ENCODE measurements at places on chromosomes 12 and 14.
A peak's percentile ranks its signal among the peaks of the same experiment; 100 is the strongest.

DNA sequence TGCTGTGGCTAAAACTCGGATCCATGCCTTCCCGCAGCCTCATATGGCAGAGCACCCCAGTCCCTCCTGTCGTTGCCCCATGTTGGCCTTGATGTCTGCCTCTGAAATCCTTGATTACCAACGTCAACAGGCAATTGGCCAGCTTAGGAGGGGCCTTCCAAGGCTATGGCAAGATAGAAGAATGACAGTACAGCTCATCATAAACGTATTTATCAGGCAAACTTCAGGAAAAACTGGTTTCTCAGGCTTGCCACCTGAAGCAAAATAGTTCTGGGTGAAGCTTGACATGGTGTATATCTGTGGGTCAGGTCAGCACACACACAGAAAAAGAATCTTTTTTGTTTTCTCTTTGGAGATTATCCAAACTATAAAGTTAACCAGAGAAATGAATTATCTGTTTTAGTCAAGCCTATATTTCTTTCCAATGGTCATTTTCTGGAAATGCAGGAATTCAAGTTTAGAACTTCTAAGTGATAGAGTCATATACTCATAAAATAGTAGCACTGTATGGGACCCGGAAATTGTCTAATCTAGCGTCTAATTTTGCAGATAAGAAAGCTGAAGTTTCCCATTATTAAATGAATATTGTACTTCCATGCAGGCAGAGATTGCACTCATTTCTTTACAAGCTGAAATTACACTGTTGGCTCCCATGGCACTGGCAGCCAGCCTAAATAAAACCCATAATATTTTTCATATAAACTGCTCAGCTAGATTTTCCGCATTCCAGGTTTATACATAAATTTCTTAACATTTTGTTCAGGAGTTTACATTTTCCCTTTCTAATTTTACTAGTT lies 24.4 kb upstream of the DUSP16 start:
- no peak for DNase-seq

DNA sequence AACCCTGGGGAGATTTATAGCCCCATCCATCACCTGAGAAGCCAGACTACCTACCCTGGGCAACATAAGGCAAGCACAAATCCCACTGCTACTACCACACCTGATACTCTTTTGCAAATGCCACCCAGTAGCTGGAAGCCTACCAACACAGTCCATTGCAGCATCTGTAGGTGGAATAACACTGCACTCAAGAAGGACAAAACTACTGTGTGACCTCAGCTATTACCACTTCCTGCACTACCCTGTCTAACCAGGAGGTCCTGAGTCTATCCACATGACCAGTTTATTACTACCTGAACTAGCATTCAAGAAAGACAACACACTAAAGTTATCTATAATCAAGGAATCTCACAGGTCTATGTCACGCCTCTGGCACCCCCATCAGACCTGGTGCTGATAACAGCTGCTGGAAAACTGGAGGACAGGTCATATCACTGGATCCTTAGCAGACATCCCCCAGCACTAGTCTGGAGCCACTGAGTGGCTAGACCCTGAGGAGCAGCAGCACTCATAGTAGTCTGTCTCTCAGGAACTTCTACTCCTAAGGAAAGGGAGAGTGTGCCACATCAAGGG lies 2.9 kb upstream of the CLEC1A start:
- no peak for DNase-seq

- no peak for DNase-seq
These were observed 410.3 kb downstream of the FOXG1 start for GRCh38 chr14:29176876-29177275.

GRCh38 chr14:95835121-95835730 lies 41.4 kb upstream of the TUNAR start:
- no peak for DNase-seq

GRCh38 chr12:104469523-104469922 lies 12.8 kb downstream of the CHST11 start:
- DNase-seq, result peak; percentile 40

DNA sequence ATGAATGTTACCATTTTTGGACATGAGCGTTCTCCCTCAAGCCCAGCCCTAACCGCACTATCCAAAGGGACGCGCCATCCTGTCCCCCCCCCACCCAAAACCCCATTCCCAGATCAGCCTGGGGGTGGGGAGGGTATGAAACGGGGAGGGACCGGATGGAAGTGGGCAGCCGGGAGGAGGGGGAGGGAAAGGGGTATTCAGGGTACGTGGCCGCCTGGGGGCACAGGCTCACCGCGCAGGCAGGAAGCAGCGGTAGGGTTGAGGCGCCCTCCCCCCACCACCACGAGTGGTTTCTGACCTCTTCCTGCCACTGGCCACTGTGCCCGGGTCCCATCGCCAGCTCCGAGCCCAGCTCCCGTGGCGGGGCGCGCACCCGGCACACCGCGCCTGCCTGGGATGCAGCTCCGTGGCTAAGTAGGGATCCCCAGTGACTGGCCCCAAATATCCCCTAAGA lies 1.4 kb downstream of the ACTN1 start:
- DNase-seq, result peak; percentile 81

- no peak for DNase-seq
These were observed 9.3 kb downstream of the ZNF410 start for GRCh38 chr14:73895939-73896338.

DNA sequence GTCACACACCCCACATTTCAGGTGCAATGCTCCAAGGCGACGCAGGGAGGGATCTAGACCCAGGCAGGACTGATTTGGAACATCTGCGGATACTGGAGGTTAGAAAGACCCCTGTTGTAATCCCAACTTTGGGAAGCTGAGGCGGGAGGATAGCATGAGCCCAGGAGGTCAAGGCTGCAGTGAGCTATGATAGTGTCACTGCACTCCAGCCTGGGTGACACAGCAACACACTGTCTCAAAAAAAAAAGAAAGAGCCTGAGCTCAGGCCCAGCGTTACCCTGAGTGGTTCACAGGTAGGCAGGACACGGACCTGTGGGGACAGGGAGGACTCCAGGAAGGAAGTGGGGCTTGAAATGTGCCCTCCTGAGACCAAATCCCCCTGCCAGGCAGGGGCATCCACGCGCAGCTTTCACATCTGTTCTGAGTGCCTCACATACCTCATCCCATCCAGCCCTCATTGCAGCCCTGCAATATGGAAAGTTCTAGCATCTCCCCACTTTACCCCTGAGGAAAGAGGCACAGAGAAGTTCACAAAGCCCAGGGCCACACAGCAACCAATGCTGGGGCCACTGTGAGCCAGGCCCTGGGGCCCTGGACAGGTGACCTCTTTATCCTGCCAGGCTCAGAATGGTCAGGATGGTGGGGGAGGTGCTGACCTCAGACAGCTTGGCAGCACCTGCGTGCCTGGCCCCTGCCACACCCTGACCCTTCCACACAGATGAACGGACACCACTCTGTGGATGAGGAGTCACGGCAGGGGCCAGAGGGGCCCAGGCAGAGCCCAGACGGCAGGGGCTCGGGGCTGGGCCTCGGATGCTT lies 34.1 kb downstream of the CCDC85C start:
- no peak for DNase-seq

DNA sequence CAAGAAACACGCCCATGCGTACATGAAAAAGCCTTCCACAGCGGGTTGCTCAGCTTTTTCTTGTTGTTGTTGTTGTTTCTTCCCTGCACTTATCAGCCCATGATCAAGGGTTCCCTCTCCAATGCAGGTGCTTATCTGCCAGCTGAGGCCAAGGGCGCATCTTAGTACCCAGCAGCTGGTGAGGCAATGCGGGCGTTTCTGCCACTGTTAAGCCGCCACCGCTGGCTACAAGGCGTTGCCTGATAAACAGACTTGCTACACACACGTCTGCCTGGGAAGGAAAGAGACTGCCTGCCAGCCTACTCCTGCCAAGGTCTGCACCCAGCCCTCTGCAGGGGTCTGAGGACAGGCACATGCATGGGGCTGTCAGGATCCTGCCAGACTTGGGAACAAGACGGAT lies 345.9 kb downstream of the BCL11B start:
- DNase-seq, result peak; percentile 67

- no peak for DNase-seq
These were observed 14.4 kb downstream of the MGP start for GRCh38 chr12:14871247-14871646.

GRCh38 chr14:102421411-102422057 lies 58.8 kb downstream of the TECPR2 start:
- no peak for DNase-seq

GRCh38 chr12:14317362-14318146 lies 47.9 kb upstream of the ATF7IP start:
- DNase-seq, result no peak

DNA sequence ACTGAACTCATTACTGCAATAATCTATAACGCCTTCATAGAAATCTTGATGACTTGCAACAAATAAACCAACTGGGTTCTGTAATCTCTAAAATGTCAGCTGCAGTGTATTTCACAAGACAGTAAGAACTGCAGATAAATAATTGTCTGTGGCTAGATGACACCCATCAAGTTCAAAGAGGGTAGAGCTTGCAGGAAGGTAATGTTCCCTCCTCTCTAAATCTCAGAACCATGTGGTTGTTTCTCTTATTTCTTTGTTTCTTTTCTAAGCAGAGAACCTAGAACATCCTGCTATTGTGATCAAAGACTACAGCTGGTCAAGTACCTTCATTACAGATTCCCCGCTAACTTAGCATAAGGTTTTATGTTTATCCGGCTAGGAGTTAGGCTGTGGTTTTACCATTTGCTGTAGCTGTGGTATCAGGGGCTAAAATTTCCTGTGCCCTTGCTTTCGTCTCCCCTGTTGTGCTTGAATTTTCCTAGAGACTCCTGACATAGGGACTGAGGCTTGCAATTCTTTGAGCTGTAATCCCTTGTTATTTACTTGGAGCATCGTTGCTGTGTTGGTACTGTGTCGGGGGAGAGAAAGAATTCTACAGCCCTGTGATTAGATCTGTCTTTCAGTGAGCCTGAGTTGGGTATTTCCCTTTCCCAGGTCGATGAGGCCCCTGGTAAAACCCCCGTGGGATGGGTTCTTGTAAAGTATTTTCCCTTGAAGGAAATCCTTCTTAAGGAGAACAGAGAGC lies 253.1 kb upstream of the BTG1 start:
- no peak for DNase-seq

GRCh38 chr14:105385698-105386365 lies 12.5 kb upstream of the TEX22 start:
- no peak for DNase-seq

DNA sequence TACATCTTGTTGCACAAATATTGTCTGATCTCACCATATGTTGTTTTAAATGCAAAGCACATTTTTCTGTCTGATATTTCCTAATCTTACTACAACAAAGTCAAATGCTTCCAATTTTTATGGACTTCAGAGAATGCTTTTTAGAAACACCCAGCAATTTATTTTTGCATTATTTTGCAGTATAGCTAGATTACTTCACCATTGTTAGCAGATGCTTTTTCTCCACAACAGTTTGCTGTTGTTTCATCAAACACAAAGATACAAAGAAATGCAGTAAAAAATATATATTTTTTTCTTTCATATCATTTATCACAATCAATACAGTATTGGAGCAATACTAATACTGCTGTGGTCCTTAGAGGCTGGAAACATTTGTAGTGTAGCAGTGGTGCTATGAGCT lies 674.4 kb downstream of the TMTC2 start:
- no peak for DNase-seq

DNA sequence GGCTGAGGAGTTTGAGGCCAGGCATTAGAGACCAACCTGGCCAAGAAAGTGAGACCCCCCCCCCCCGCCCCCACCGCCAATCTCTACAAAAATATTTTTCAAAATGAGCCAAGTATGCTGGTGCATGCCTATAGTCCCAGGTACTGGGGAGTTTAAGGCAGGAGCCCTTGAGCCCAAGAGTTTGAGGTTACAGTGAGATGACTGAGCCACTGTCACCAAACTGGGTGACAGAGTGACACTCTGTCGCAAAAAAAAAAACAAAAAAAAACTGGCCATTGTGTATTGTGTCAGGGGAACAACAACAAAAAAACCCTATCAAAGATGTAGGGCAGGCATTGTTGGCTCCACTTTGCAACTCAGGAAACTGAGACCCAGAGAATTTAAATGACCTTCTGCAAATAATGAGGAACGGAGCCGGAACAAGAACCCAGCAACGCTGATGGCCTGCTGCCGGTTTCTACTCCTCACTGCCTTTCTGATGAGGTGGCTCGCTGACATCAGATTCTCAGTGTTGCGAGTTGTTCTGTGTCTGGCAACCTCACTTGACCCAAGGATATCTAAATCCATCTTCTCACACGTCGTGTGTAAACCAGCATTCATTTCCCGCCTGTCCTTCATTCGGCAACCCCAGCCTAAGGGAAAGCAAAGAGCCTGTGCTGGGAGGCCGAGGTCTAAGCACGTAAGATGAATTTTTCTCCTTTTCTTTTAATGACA lies 195.2 kb upstream of the CRY1 start:
- DNase-seq, result no peak

DNA sequence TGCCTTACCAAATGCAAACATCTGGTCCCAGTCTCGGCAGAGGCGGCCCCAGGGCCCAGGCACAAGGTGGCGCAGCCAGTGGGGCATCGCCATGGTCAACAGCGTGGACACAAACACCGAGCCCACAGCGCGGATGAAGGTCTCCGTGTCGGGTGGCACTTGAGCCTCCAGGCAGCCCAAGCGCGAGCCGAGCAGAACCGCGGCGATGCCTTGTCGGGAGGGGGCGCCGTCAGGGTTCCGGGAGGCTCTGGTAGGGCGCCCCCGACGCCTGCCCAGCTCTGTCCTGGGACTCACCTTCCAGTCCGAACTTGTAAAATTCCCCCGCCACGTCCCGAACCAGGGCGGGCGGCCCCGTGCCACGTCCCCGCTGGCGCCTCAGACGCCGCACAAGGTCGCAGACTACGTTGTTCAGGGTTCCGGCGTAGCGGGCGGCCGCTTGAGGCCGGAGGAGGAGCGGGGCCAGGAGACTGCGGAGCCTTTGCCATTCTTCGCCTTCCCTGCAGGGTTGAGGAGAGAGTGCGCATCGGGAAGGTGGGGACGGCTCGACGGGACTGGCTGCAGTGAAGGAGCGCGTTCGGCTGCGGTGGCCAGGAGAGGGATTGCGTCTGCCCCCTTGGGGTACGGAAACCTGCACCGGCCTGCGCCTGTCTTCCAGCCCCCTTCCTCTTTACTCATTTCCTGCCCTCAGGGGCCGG lies 1.7 kb downstream of the CYP27B1 start:
- DNase-seq, result peak; percentile 84

DNA sequence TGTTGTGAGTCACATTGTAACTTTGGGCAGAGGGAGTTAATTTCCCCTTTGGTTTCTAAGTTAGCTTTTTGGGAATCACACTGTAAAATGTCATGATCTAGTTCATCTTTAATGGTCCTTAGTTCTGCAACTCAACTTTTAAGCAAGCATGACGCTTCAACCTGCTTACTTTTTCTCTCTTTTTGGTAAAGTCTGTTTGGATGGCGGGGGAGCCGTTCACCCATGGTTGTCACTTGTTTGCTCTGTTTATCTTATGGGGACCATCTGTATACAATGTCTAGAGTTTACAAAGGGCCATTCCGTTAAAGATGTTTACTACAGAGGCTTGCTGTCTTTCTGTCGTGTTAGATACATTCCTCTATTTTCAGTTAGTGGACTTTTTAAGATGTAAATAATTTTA lies 172.0 kb downstream of the SRGAP1 start:
- DNase-seq, result no peak

- DNase-seq, result no peak
These were observed 21.8 kb upstream of the LRRK2 start for GRCh38 chr12:40203060-40203430.

Data from activated CD8-positive, alpha-beta memory T cell treated with anti-CD3 and anti-CD28 coated beads for 24 hours (primary cell).